ENCODE measurements at places on chromosomes 4 and X.

GRCh38 chr4:21447301-21448054 lies 501.1 kb downstream of the KCNIP4 start:
- DNase-seq: no peak

GRCh38 chr4:87007528-87008446 lies 73.0 kb downstream of the AFF1 start:
- peak; percentile 20 for DNase-seq

DNA sequence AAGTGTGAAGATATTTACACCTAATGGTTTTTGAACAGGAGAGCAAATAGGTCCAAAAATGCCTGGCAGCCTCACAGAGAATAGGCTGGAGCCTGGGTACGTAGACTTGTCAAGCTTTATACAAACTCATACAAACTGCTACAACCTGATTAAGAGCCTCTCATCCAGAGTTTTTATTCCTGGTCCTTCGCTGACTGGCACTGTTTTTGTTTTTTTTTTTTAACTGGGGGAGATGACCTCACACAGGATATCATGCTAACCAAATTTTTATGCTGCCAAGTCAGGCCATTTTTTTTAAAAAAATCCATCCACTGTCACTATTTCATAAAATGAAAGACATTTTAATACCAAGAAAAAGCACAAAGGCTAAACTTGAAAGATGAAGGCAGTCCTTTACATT lies 1.9 kb downstream of the FAM114A1 start:
- DNase-seq: no peak

DNA sequence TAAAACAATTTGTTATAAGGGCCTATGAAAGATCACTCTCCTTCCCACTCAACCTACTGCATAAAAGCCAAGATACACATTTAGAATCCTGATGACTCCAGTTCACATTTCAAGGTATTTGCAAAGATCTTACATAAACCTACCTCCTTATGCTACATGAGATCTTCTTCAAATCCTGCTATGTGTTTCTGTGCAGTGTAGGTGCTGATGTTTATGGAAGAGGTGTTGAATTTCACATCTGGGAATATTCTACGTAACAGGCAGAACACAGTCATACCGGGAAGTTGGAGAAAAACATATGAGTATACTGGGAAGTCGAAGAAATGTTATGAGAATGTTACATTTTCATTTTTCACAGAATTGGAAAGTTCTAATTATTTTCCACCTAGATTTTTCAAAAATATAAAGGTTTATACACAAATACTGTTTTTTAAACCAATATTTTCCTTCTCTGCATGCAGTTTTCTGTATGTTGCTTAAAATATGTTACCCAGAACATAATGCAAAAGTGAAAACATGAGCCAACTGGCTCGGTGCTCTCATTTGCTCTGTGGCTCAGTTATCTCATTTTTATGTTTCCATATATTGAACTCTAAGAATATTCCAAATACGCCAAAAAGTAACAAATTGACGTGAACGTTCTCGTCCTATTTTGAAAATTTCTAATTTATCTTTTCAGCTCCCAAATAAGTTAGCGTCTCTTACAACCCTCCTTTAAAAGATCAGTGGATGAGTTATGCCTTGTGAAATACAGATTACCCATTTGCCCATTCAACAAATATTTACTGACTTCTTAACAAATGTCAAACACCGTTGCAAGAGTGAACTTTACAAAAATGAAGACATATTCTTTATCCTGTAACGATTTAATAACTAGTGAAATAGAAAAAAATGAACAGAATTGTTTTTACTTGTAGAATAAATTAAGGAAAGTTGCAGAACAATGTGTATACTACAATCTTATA lies 899.3 kb downstream of the STIM2 start:
- DNase-seq: no peak

- DNase-seq: no peak
Measured at GRCh38 chrX:101415180-101416145, 7.4 kb downstream of the HNRNPH2 start.

DNA sequence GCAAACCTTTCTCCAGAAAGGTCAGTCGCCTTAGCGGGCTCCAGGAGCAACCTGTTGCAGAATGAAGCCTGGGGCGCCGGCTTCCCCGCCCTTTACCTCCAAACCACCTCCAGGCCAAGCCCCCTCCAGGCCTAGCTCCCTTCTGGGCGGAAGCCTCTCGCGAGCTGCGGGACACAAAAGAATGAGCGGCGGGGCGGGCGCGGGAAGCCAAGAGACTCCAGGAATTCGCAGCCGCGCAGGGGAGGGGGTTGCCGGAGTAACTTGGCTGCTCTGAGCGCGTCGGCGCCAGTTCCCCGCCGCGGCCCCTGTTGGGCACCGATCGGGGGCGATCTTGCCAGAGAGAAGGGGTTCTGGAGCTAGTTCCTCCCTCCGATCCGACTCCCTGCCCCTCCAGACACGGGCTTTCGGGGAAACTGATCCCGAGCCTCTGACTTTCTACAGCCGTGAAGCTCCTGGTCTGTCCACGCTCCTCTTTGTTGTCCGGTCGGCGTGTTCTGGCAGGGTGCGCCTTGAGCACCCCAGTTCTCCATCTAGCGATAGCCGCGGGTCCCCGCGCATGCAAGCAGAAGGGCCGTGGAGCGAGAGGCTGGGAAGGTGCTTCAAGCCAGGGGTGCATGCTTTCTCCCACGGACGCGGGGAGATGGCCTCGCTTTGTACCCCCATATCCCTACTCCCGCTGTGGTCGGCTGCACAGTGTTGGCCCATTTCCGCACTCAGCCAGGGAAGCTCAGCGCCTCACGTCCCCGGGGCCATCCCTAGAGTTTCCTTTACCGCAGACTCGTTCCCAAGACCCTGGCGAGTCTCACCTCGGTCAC lies 1.2 kb downstream of the PROM1 start:
- DNase-seq: peak; percentile 86

- no peak for DNase-seq
Measured at GRCh38 chrX:71439896-71440295, 73.7 kb downstream of the TAF1 start.

GRCh38 chr4:76659103-76659490 lies 224.1 kb downstream of the SHROOM3 start:
- no peak for DNase-seq

GRCh38 chrX:54794795-54795194 lies 3.3 kb downstream of the ITIH6 start:
- no peak for DNase-seq

DNA sequence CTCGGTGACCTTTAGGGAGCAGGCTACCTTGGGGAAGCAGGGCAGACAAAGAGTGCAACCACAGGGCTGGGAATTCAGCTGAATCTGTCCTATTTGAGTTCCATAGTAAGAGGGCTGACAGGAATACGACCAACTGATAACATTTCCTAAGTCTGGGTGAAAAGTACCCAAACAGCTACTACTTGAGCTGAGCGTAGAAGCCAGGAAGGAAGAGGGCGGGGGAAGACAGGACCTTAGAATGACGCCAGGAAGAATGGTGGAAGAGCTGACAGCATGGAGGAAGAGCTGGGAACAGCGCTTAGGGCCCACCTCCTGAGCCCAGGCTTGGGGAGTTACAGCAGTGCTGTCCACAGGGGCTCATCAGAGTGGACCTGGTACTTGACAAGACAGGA lies 14.4 kb downstream of the MECP2 start:
- no peak for DNase-seq

DNA sequence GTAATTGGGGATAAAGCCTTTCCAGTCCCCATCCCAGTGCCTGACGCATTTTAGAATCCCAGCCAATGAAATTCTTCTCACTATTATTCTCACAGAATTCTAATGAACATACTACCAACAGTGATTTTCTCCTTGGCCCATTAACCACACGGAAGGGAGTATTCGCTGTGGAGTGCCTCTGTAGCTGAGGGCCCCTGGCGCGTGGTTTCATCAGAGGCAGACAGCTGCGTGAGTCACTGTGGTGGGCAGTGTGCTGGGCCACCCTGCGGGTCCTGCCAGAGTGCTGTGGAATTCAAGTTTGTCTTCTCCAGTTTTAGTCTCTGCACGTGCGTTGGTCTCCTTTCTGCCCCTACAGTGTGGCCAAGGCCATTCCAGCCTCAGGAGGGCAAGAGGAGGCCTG lies 335.4 kb upstream of the FAT1 start:
- DNase-seq: no peak
